ENCODE measurements at places on chromosomes 16 and 17.

GRCh38 chr16:65666132-65666941 is 544.5 kb upstream of the CDH11 start:
- DNase-seq = no peak

- DNase-seq = no peak
These were observed 216.5 kb downstream of the TMEM114 start for GRCh38 chr16:8373676-8374431.

DNA sequence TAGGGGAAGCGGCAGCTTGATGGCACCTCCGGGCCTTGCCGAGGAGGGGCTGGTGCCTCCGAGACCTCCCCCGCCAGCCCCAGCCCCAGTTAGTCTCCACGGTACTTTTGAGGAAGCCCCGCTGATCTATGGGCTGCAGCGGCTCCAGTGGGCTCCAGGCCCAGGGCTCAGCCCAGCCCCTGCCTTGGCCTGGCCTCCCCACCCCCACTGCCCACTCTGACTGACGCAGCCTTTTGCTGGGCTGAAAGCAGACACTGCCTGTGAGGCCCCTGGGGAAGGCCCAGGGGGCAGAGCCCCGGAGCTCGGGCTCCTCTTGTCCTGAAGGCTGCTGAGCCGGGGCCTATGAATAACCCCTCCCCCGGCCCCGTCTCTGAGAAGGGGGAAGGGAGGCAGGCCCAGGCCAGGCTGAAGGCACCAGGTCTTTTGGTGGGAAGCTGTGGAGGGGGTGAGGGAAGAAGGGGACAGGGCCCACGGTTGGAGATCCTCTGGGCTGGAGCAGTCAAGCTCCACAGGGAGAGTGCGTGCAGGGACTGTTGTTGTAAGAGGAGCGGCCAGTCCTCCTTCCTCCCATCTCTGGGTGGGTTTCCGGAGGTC is 7.5 kb upstream of the SMTNL2 start:
- DNase-seq = no peak

- DNase-seq = no peak
These were observed 835 bp downstream of the FBXL16 start for GRCh38 chr16:704552-705380.

GRCh38 chr16:85755929-85756768 is 5.3 kb upstream of the C16orf74 start:
- DNase-seq = no peak

- no peak for DNase-seq
These were observed 136.5 kb downstream of the SKAP1 start for GRCh38 chr17:48293319-48294019.

DNA sequence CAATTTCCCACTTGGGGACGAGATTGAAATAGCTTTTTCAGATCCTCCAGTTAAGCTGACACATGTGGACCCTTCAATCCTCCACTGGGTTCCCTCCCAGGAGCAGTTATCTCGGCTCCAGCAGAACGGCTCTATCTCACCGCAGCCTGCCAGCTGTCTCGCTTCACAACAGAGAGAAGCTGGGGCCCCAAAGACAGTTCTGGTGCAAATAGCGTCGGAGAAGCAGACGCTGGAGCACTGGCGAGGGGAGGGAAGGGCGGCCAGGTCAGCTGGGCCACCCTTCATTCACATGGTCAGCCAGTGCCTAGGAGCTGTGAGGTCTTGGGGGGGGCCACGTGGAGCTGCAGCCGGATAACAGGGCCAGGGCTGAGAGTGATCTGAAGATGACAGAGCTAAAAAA is 141.3 kb upstream of the SDK2 start:
- DNase-seq = no peak

All from stimulated activated CD4-positive, alpha-beta T cell treated with anti-CD3 and anti-CD28 coated beads, Interleukin-2, amount 100 ng/mL, for 4 hours (primary cell).